H9 (cell line): ENCODE measurements at places on chromosomes 1 and 21. TPM values are rescaled to one million over a fixed set of nuclear protein-coding genes. Genes with fewer than 3 reads are reported as not detected.
A peak's percentile ranks its signal among the peaks of the same experiment; 100 is the strongest.

- no peak overlapping the region for H3K27ac ChIP-seq
- peak; percentile 58 for DNase-seq
- H3K4me1 ChIP-seq, result peaks cover 3% of the 10 kb centered on the region; the same call in 1 of the 2 replicates
- H3K27me3 ChIP-seq, result no peaks in the 10 kb centered on the region
- H3K4me3 ChIP-seq, result no peak overlapping the region
Measured at GRCh38 chr1:54581621-54582035, 33.6 kb downstream of the ACOT11 start.

- no peaks in the 10 kb centered on the region for H3K27me3 ChIP-seq
- H3K36me3 ChIP-seq, result no peaks in the 10 kb centered on the region
- H3K4me1 ChIP-seq, result no peaks in the 10 kb centered on the region
- H3K4me3 ChIP-seq, result no peak overlapping the region
- DNase-seq, result no peak
Measured at GRCh38 chr1:244114892-244115291, 63.8 kb downstream of the ZBTB18 start.

DNA sequence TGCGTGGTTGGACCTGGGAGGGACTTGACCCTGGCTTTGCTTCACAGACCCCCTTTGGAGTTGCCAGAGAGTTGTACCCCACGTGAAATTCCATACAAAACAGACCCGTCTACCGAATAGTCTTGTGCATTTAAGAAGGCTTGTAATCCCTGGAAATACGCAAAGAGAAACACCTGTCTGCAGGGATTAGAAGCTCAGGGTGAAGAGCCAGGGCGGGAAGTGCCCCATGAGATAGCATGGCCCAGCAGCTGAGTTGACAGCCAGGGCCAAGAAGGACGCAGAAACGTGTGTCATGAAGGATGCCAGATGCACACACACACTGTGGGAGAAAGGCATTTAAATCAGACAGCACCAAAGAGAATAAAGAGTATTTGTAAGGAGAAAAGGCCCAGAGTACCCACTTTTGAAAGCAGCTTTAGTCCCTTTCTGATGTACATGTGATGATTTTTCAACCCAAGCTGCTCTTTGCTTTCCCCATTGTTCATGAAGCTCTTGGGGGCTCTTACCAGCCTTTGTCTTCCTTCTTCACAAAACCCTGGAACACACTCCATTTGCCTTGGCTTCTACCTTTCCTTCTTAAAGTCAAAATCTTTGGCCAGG lies 46.6 kb downstream of the PCP4 start:
- H3K4me3 ChIP-seq, result no peak overlapping the region
- no peak for DNase-seq
- H3K27me3 ChIP-seq, result no peaks in the 10 kb centered on the region
- H3K27ac ChIP-seq, result no peak overlapping the region

Gene LEMD1
- total RNA-seq, result 11.8 and 11.9 TPM in 2 replicates

Gene ALX3
- total RNA-seq, result not detected in 2 replicates
